ENCODE measurements at places on chromosomes 2 and 18.

DNA sequence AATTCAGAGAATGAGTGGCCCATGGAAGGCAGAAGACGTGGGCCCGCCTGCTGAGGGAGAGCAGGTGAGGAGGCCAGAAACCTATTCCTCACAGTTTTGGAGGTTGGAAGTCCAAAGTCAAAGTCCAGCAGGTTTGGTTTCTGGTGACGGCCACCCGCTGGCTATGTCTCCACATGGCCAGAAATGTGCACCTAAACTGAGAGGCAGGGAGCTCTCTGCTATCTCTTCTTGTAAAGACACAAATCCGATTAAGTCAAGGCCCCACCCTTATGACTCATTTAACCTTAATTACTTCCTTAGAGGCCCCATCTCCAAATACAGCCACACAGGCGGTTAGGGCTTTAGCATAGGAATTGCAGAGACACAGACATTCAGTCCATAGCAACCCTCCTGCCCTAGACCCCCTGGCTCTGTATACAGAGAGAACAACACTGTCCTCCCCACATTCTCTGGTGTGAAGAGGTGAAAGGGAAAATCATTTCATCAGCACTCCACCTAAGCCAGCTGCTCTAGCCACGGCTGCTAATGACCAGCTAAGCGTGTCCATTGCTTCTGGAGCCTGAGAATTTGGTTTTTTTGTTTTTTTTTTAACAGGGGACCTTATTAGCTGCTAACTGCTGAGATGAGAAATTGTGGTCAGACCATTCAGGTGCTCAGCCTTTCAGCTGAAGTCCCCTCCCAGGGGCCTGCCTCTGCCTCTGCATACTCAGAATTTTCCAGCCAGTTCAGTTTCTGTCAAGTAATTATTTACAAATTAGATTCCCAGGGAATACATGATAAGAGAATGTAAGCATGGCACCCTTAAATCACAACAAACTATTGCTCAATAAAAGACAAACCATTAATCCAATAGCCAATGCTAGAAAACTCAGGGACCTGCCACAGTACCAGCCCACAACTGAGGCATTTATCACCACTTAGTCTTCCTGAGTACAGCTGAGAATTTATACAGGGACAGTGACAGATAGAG lies 368.7 kb upstream of the ID2 start:
- no peak for DNase-seq

- DNase-seq = no peak
Observed at GRCh38 chr18:8151181-8151580, 458.1 kb upstream of the RAB12 start.

- peak; percentile 55 for DNase-seq
Observed at GRCh38 chr2:120177001-120177621, 46.1 kb downstream of the TMEM185B start.

DNA sequence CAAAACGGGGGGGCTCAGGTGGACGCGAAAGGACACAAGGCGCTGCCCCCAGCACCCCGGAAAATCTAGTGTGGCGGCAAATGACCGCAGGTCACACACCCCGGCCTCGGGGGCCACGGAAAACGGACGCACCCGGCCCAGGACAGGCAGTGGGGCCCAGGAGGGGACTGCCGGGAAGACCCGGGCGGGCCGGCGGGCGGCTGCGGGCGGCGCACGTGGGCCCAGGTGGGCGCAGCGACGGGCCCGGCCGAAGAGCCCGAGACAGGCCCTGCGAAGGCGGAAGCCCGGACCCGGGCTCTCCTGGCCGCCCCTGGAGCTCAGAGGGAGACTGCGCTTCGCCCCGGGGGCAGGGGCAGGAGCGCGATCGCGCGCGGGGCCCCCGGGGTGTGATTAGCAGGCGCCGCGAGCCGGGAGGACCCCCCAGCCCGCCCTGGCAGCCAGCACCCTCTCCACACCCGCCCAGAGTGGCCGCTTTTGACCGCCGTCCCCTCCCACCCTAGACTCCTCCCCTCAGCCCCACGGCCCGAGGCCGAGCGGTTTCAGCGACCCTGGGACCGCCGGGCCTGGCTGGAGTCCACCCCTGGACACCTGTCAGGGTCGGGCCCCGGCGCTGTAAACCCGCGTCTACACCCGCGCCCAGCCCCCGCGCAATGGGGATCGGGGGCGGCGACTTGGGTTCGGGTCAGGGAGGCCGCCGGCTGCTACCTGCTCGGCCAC lies 773 bp downstream of the MBP start:
- no peak for DNase-seq

- no peak for DNase-seq
Observed at GRCh38 chr18:7002107-7002506, 115.5 kb downstream of the LAMA1 start.

GRCh38 chr18:41783065-41783818 lies 171.8 kb upstream of the PIK3C3 start:
- DNase-seq = no peak

- no peak for DNase-seq
Observed at GRCh38 chr2:40809156-40809555, 357.3 kb upstream of the SLC8A1 start.

GRCh38 chr2:3299703-3300102 lies 77.9 kb downstream of the EIPR1 start:
- no peak for DNase-seq

- DNase-seq = no peak
Observed at GRCh38 chr2:69434753-69435152, 2.5 kb downstream of the NFU1 start.

GRCh38 chr2:209977386-209978239 lies 24.8 kb upstream of the RPE start:
- DNase-seq = no peak

DNA sequence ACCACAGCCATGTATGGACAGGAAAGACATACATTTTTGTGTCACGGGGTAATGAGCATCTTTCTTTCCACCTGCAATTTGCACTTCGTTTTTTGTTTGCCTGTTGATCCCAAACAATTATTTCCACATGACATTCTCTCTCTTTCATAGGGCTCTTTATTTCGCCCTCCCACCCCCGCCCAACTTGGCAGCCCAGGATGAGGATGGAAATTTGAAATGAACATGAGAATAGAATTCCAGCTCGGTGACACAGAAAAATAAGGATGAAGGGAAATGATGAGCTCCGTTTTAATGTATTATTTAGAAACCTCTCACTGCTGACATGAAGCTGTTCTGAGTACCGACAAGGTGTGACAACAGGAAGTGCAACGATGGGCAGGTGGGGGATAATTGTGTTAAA lies 443.3 kb downstream of the SOCS6 start:
- DNase-seq = no peak

Measured in stimulated activated CD8-positive, alpha-beta memory T cell treated with anti-CD3 and anti-CD28 coated beads, Interleukin-7, amount 100 ng/mL, for 48 hours (primary cell).